ENCODE measurements at places on chromosomes 16 and 17.

DNA sequence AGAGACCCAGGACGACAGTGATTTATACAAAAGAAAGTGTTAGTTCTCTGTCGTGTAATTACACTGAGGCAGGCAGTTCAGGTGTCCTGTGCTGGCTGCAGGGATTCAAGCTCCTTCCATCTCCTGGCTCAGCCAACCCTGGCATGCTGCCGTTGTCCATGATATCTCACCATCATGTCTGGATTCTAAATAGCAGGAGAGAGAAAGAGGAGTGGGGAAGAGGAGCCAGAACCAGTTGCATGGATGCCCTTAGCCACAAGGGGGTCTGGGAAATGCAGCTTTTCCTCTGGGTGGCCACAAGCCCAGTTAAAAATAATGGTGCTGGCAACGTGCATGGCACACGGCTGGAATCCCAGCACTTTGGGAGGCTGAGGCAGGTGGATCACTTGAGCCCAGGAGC, 9.7 kb downstream of the C16orf54 start:
- DNase-seq = no peak

DNA sequence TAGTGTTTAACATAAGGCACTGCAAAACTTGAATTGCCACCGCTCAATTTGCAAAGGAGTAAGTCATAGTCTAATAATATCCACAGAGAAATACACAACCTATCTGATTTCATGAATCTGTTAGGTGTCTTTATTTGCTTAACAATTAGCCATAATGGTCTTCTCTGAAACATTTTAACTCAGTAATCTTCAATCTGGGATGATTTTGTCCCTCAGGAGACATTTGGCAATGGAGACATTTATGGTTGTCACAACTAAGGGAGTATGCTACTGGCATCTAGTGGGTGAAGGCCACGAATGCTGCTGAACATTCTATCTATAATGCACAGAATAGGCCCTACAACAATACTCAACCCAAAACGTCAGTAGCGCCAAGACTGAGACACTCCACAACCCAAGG, 4.3 kb downstream of the UBE2G1 start:
- no peak for DNase-seq

- DNase-seq = no peak
Observed at GRCh38 chr17:59623151-59623550, 3.5 kb downstream of the CLTC start.

DNA sequence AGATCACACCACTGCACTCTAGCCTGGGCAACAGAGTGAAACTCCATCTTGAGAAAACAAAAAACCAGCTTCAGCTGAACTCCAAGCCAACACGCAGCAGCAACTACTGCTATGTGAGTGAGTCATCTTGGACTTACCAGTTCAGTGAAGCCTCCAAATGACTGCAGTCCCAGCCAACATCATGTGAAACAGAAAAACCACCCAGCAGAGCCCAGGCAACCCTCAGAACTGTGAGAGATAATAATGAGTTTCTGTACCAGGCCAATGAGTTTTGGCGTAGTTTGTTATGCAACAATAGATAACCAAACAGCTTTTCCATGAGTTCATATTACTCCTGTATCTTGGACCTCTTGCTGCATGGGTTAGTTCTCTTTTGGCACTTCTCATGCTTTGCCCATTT, 23.3 kb downstream of the PHF12 start:
- DNase-seq = no peak

DNA sequence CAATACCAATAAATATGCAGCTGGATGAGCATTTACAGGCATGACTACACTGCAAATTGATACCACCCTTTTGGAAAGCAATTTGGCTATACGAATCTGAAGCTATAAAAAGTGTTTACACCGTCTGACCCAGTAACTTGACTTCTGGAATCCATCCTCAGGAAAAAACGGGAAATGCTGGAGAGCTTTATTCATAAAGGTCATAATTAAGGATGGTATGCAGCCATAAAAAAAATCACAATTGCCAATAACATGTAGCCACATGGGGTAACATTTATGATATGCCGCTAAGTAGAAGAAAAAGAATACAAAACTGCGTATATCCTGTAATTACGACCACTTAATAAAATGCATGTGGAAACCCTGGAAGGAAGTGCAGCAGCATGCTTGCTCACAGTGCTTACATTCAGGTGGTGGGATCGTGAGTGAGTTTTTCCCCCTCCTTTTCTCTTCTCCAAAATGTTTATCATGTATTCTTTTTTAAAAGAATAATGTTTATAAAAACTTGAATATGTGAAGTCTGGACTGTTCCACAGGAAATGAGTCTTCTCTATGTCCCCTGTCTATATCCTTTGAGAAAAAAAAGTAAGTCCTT, 34.2 kb downstream of the COPRS start:
- no peak for DNase-seq

DNA sequence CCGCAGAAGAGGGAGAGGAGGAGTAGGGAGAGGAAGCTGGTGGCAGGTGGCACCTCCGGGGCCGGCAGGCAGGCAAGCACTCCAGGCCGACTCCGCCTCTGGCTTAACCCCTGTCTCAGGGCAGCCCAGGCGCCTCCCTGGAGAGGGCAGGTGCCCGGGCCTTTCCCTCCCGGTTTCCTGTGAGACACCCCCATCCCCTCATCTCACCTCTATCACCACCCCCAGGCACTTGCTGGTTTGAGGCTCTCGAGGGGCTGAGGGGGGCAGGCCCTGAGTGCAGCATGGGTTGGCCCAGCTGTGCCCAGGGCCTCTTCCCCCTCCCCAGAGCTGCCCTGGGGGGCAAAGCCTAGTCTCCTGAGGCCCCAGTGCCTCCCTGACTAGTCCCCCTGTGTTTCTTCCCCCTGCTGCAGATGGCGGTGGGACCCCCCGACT, 6.0 kb downstream of the DOC2A start:
- DNase-seq = no peak

DNA sequence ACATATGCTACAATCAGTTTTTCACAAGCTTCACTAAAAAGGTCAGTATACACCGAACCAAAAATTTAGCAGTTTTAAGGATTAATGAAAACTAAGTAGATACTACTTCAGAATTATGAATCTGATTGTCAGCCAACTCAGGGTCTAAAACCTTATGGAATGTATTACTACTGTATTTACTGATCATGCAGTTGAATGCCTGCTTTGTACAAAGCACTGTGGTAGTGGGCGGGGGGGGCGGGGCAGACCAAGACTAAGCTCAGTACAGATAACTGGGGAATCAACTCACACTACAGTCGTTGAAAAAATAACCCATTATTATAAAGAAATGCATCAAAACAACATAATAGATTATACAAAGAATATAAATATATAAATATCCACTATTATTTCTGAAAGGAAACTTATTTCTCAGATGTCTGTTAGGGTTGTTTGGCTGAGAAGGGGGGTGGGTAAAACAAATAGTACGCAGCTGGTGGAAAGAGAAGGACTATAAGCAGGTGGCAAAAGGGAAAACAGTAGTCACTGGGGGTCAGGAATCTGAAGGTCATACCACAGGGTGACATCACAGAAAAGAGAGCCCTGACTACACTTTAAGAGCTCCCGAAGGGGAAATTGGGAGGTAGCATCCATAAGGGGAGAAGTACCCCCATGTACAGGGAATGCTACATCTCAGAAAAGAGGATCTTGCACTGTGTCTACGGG, 109.4 kb upstream of the AXIN2 start:
- DNase-seq = no peak

- DNase-seq = no peak
Observed at GRCh38 chr17:18327093-18327492, 12.0 kb downstream of the SMCR8 start.

DNA sequence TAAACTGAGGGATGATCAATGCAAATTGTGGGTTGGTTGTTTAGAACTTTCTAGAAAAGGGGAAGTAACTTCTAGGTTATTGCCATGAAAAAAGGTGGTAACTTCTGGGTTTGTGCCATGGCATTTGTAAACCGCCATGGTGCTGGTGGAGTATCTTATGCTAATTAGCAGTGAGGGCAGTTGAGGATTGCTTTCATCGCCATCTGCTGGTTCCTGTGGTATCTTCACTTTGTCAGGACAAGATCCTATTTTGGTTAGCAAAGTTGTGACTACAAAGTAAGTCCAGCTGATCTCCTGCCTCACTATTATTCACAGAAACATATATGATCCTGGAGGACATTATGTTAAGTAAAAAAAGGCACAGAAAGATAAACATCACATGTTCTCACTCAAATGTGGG, 1332.3 kb downstream of the CDH11 start:
- no peak for DNase-seq

- no peak for DNase-seq
Observed at GRCh38 chr17:19410875-19411620, at the start of gene RNF112. Gene RNF112, plus strand, starts transcription at chr17:19411232. Its CDS starts 177 bp downstream, at chr17:19411409.

DNA sequence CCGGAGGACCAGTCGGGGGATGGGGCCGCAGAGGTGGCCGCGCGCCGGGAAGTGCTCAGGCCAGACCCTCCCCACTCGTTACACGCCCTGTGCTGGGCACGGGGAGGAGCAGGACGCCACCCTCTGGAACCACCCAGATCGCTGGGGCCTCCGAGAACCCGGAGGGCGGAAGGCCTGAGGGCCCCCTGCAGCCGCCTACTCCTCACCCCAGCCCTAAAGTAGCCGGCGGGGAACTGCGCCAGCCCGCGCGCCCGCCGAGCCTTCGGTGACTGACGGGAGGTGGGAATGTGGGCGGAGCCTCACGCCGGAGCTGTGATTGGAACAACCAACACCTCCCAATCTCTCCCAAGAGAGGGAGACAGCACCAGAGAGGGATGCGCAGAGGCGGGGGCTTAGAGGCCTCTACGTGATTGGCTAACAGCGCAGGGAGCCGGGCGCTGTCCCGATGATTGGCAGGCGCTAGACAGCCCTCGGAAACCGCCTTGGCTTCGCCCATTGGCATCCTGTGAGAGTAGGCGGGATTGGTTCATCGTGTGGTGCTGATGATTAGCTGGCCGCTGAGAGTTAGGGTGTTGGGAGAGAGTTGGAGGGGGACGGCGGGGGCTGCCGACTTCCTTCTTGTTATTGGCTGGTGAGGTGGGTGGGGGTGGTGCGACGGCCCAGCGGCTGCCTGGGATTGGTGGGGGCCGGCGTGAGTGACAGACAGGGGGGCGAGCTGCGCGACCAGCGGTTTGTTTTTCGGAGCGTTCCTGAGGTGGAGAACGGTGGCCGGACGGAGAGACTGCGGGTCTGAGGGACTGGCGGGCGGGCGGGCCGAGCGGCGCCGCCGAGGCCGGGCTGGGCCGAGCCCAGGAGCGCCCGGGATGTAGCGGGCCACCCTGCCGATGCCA, at the start of gene MAP3K3:
TSS of gene MAP3K3 (plus strand) at position 734 of the 890 bp plus-strand sequence. CDS start 343 bp downstream, outside the sequence.
- DNase-seq = peak; percentile 97

- DNase-seq = peak; percentile 94
Observed at GRCh38 chr16:79600638-79601091, at the start of gene MAF. Gene MAF, minus strand, starts transcription at chr16:79600737. Its CDS starts 835 bp downstream, at chr16:79599902.

GRCh38 chr16:21197621-21198020, 13.8 kb downstream of the ZP2 start:
- DNase-seq = no peak

- no peak for DNase-seq
Observed at GRCh38 chr16:674214-674881, 1.1 kb upstream of the RHBDL1 start.

GRCh38 chr17:19534562-19535149, 1.0 kb downstream of the SLC47A1 start:
- no peak for DNase-seq

DNA sequence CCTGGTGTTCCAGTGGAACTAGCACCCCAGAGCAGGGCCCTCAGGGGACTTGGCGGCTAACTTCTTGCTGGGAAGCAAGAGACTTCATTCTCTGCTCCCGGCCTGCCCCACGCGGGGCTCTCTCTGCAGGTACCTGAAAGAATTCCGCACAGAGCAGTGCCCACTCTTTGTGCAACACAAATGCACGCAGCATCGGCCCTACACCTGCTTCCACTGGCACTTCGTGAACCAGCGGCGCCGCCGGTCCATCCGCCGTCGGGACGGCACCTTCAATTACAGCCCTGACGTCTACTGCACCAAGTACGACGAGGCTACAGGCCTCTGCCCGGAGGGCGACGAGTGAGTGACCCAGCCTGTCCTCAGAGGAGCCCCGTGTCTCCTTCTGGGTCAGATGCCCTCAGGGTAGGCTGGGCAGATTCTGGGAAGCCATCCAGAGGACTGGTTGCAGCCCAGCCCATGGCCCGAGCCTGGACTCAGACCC, 25.1 kb downstream of the UNK start:
- no peak for DNase-seq

DNA sequence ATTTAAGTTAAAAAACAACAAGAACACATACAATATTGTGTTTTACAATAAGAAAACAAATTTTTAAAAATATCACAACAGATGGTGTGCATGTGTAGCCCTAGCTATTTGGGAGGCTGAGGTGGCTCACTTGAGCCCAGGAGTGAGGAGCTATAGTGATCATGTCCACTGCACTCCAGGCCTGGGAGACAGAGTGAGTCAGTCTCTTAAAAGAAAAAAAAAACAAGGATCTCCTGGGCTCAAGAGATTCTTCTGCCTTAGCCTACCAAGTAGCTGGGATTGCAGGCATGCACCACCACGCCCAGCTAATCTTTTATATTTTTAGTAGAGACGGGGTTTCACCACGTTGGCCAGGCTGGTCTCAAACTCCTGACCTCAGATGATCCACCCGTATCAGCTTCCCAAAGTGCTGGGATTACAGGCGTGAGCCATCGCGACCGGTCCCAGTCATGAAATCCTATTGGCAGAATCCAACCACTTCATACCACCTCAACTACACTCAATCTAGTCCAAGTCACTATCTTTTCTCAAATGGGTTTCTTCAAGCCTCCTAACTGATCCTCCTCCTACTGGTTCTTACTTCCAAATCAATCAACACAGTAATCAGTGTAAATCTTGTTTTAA, 55.0 kb downstream of the STH start:
- no peak for DNase-seq

DNA sequence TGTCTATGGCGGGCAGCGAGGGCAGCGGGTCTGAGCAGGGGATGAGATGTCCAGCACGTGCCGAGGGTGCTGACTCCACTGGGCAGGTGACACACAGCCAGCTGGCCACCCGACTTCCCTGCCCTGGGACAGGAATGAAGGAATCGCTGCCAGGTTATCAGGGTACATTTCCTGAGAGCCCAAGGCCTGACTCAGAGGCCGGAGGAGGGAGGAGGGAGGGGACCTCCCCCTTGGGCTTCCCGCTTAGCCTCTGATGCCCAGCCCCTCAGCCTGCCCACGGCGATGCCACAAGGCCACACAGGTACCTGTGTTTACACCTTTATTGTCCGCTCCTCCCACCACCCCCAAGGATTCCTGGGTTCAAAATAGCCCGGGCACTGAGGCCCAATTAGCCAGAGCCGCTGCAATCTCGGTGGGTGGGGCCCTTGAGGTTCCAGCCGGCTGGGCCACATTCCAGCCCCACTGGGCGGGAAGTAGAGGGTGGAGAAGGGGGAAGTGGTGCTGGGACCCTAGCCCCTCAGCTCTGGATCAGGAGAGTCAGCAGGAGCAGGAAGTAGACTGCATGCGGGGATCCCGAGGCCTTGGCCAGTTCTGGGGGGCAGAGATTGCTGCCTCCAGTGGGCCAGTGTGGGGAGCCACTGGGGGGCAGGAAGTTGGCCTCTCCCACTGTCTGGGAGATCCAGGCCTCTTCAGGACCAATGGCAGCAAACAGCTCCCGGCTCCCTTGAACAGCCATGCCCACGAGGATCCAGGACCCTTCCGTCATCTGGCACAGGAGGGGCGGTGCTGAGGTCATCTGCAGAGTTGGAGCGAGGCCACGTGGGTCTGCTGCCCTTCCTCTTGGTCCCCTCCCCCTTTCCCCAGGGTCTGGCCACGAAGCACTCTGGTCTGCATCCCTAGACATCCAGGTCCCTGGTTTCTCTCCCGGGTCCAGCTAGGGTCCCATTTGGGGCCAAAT, 3.4 kb upstream of the PRSS8 start:
- DNase-seq = no peak
